ENCODE measurements at places on chromosomes 3 and 15.

DNA sequence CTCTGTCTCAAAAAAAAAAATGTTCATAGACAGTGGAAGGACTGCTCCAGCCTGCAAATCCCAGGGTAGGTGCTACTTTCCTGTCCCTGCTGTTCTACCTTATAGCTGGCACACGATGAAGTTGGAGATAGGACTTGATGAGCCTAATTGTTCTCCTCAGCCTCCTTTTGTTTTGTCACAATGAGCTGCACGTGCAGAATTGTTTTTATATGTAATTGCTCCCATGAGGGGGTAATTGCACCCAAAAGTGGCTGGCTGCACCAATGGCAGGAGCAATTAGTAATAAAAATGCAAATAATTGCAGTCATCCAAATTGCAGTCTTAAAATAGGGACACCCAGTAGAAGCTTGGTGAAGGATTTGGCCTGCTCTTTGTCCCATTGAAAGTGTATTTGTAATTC lies 63.0 kb upstream of the PFN2 start:
- no peak for DNase-seq

DNA sequence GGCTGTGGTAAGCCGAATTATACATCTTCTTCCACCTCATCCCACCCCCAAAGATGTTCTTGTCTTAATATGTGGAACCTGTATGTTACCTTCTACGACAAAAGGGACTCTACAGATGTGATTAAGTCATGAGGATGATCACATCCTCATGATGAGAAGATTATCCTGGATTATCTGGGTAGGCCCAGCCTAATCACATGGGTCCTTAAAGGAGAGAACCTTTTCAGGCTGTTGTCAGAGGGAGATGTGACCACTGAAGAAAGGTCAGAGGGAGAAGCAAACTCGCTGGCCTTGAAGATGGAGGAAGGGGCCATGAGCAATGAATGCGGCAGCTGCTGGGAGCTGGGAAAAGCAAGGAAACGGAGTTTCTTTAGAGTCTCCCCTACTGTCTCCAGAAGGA lies 12.9 kb upstream of the SCG3 start:
- no peak for DNase-seq

GRCh38 chr15:65066001-65066634 lies 1.7 kb downstream of the RASL12 start:
- DNase-seq = peak; percentile 27

DNA sequence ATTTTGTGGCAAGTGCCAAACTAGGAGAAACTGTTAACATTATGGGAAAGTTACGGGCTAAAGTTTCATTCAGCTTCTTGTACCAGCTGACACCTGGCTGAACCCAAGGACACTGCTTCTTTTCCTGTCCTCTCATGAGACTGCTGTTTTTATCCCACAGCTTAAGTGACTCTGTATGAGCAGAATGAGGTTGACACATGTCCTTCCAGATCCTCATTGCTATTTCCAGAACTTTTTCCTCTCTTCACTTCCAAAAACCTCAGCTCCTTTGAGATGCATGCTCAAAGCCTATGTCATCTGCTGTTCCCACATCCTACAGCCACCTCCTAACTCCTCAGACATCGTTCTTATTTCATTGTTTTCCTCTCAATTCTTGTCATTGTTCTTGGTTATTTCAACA lies 183.6 kb downstream of the DCLK3 start:
- no peak for DNase-seq

DNA sequence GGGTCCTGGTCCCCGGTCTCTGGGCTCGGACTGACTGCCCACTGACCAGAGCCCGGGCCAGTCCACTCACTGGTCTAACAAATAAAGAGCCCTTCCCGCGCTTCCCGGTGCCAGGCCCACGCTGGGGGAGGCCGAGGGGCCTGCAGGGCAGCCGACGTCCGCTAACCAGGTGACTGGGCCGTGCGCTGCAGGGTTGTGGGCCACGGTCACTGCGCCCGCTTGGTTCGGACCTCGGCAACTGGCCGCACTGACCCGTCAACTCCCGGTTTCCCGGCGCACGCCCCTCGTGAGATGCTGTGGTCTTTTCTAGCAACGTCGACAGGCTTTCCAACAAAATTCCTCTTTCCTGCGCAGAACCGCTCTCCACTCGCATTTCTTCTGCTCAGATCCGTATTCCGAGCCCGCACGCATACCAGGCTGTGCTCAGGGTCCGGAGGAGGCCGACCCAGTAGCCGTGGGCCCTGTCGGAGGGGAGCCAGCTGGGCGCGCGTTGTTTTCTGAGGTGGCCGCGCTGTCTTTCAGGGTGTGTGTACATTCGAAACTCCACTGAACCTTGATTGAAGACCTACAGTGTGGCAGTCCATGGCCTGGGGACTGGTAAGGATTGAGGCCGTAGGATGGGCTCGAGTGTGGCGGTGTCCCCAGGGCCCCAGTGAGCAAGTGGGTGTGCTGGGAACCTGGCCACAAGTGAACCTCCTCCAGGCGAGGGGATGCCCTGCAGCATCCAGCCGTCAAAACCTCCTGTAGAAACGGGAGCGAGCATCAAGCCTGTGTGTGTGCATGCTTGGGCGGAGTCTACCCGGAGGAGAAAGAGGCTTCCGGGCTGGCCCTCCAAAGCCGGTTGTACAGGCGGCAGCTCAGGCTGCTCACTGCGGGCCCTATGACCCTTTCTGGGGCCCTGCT lies 875 bp upstream of the NT5DC2 start:
- no peak for DNase-seq

- peak; percentile 11 for DNase-seq
These were observed 859 bp downstream of the RORA start for GRCh38 chr15:61227950-61228936.

GRCh38 chr3:50333744-50334328 lies 5.8 kb upstream of the TUSC2 start:
- DNase-seq = no peak

GRCh38 chr15:98946301-98947255 lies 61.0 kb downstream of the PGPEP1L start:
- DNase-seq = no peak

Data from Caki2 (cell line).